NCI-H1417 treated with DMSO at 0.1 percent for 48 hours (cell line): ENCODE measurements at places on chromosomes 12 and 14.

GRCh38 chr14:98408713-98409112, 863.3 kb downstream of the BCL11B start:
- DNase-seq: no peak

DNA sequence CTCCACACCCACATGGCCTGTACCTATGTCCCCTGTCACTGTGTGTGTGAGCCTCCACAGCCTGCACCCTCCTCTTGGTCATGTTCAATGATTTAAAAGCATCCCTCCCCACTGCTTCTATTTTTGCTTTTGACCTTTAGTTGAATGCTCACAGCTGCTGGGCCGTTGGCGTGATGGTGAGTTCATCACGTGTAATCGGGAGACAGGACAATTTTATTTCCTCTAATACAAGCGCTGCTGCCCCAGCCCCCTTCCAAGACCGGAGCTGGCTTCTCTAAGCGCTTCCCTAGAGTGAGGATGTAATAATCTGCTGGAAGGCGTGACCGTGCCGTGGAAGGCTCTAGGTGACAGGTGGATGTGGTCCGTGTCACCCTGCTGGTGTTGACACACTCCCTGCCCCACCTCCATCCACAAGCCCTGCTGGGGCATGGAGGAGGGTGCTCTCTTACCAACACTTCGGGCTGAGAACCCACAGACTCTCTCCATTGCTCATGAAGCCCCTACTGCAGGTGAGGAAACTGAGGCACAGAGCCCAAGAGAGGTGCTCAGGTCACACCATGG, 25.4 kb downstream of the CCDC85C start:
- DNase-seq: no peak

DNA sequence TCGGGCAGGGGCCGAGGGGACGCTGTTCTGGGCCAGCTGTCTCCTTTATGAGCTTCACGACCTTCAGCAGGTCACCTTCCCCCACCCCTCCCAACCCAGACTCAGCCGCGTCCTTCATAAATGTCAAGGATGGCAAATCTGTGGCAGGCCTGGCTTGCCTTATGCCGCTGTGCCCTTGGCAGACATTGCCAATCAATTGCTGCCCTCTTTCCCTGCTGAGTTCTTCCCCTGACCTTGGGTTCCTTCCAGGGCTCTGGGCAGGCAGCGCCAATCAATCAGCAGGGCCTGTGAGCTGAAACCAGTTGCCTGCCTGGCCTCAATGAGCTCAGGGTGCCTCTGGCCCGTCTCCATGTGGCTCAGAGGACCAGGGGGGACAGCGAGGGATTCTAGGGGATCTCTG, 7.7 kb downstream of the FAM222A start:
- DNase-seq: no peak

- no peak for DNase-seq
These were observed 131.9 kb downstream of the CEP83 start for GRCh38 chr12:94327809-94328208.

DNA sequence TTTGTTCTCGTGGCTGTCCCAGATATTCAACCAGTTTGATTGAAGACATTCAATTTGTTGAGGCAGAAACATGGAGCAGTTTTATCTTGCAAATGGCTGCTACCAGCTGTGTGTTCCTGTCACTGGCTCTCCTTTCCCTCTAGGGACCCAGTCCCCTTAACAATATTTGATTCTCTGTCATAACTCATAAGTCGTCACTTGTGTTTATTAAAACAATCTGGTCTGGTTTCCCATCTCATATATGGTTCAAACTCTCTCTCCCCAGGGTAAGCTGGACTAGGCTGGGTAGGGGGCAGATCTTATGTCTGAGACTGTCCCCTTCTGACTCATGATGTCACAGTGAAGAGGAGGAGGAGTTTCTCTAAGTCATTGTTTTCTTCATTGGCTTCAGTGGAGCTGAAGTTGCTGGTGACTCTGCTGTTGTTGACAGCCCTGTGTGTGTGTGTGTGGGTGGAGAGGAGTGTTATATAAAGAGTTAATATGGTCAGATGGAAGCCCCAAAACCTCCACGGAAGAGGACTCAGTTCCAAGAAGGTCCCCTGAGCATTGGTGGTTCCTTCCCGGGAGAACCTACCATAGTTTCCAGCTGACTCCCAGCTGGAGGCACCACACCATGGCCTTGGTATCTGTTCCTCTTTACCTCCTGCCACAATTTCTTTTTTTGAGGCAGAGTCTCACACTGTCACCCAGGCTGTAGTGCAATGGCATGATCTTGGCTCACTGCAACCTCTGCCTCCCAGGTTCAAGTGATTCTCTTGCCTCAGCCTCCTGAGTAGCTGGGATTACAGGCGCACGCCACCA, 16.1 kb upstream of the GNG2 start:
- no peak for DNase-seq

GRCh38 chr14:103547941-103548462, 14.5 kb downstream of the BAG5 start:
- no peak for DNase-seq

DNA sequence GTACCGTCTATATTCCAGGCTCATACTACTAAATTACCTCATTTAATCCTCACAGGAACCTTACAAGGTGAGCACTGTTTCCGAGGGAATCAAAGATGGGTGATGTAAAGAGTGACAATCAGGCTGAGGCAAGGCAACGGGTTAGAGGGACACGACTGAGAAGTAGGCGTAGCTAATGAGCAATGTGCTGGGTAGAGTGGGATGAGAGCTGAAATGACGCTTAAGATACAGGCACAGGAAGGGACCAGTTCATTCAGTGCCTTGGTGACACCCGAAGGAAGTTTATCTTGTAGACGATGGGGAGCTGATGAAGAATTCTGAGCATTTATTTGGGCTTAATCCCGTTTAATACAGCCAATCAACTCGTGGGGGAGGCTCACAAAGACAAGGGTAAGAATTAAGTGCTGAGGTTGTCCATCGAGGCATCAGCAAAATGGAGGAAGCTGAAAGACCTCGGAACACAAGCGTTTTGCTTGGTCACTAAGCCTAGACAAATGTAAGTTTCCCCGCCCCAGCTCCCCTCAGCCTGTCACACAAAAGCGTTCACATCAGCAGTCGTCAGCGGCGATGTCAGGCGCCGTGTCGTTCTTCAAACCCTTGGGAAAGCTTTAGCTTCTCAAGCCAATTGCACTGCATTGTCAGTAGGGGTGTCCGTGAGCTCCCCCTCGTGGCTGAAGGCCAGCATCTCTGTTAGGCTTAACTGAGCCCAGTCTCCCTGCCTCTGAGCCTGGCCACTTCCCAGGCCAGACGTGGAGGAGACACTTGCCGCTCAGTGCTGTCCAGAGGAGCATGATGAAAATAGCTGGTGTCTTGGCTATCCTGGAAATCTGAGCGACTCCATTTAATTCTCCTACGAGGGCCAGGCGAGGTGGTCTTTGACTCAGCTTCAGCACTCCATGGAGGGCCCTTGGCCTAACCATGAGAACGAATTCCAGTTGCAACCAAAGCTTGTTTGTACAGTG, 288.5 kb upstream of the G2E3 start:
- peak; percentile 62 for DNase-seq

DNA sequence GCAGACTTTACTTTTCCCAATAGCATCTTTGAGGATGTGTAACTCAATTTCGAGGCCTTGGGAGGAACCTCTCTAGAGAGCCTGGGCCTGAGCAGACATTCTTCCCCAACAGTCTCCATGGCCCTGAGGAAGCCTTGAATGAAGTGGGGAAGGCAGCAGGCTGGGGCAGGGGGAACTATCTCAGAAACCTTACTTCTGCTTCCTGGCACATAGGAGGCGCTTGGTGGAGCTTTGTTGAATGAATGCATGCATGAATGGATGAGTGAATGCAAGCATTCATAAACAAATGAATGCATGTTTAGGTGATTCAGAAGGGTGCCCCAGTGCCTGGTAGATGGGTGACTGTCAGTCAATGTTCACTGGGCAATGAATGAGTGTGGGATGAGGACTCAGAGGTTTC, 58.3 kb downstream of the GALNT16 start:
- DNase-seq: no peak

GRCh38 chr14:89291351-89291940, 125.6 kb downstream of the FOXN3 start:
- DNase-seq: no peak
